ENCODE measurements at places on chromosomes 5 and 9.

DNA sequence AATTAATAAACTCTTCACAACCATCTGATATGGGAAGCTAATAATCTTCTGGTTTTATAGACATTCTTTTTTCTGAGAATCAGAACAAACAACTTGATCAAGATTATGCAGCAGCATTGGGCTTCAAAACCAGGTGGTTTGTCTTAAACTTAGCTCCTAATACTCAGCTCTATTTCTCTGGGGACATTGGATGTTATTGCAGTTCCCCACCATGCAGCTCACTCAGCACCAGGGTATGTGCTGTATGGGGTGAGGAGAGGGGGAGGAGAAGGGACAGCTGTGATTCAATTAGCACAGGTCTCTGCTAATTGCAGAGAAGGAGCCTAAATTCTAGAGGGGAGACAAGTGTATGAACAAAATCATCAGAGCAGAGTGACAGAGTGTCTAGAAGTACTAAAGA is 210.7 kb upstream of the TNC start:
- no peak for DNase-seq

- DNase-seq, result no peak
Measured at GRCh38 chr5:124572971-124573370, 173.5 kb downstream of the ZNF608 start.

- no peak for DNase-seq
Measured at GRCh38 chr9:90767523-90768100, 34.0 kb upstream of the SYK start.

DNA sequence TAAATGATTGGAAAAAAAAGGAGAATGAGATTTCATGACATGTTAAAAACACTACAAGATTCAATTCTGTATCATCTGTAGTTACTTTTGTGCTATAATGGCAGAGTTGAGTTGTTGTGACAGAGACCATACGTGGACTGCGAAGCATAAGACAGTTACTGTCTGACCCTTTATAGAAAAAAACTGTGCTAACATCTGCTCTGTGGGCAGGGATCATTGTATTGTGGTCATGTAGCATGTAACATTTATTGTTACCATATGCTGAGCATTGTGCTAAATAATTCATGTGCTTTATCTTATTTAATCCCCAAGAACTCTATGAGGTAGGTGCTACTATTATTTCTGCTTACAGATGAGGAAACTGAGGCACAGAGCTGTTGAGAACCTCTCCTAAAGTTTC is 147.3 kb upstream of the HMHB1 start:
- DNase-seq, result no peak

GRCh38 chr5:168740092-168740800 is 161.1 kb upstream of the PANK3 start:
- no peak for DNase-seq

GRCh38 chr5:33938507-33938796 is 2.3 kb downstream of the RXFP3 start:
- DNase-seq, result no peak

GRCh38 chr5:59674763-59675162 is 218.8 kb downstream of the PDE4D start:
- no peak for DNase-seq

GRCh38 chr5:177066224-177066623 is 20.5 kb upstream of the FGFR4 start:
- no peak for DNase-seq

DNA sequence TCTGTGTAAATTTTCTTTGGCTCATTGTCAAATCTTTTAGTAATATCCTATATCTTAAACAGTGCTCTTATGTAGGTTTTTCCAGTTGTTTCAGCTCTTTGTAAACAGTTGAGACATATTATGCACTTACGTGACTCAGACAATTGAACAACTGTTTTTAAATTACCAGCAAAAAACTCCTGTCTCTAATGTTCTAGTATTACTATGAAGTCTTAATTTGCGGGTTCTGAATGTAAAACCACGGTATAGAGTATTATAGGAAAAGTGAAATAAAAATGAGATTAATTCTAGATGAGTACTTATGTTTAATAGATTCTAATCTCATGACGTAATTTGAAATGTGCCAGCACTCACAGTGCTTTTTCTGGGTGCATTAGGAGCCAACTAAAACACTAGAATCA is 136.0 kb downstream of the GDNF start:
- DNase-seq, result no peak

GRCh38 chr5:76351577-76351976 is 51.5 kb upstream of the IQGAP2 start:
- DNase-seq, result no peak

DNA sequence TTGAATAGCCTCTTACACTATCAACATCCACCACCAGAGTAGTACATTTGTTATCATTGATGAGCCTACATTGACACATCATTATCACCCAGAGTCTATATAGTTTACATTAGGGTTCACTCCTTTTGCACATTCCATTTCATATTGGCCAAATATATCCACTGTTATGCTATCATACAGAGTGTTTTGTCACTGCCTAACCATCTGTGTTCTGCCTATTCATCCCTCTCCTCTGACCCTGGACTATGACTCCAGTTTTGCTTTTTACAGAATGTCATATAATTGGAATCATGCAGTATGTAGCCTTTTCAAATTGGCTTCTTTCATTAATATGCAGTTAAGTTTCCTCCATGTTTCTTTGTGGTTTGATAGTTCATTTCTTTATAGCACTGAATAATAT is 904.7 kb downstream of the TLE1 start:
- DNase-seq, result no peak

- DNase-seq, result no peak
Measured at GRCh38 chr9:110744715-110745384, 76.3 kb downstream of the MUSK start.

DNA sequence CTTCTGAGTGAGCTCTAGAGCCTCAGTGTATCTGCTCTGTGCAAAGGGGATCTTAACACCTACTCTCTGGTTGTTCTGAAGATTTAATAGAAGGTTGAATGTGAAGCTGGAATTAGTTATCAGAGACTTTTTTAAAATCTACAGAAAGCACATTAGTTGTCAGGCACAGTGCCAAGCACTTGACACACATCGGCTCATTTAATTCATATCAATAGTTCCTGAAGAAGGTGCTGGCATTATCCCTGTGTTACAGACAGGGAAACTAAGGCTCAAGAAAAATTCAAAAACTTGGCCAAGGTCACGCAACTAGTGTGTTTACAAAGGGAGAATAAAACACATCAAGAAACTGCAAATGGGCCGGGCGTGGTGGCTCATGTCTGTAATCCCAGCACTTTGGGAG is 80.2 kb downstream of the FGF18 start:
- no peak for DNase-seq

GRCh38 chr9:136537896-136538598 is 7.8 kb downstream of the NOTCH1 start:
- DNase-seq, result no peak

DNA sequence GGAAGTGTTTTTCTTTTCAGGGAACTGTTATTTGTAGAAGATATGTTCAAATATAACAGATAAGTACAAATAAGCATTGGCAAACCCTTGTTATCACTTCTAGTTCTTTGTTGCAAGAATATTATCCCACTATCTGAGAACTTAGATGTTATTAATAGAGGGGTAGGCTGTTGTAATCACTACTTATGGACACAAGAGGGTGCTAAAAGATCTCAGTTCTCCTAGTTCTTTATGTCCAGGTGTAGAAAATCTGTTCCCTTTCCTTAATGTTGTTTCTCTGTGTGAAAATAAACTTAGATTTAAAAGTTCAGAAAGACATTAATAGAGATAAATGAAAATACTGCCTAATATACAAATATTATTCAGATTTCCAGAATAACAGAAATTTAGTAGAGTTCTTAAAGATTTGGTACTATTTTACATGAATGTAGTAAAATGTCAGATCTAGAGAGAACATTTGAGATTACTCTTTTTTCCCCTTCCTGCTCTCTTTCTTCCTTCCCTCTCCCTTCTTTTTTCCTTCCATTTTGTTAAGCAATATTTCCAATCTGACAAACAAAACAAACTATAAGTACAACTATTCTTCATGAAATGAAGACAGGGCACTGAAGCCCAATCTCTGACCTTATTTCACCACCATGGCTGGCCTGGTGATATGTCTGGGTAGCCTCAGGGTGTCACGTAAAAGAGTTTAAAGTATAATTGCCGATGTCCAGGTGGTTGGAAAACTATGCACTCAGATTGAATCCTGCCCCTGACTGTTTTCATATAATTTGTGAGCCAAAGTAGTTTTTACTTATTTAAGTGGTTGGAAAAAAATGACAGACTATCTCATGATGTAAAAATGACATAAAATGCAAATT is 43.6 kb upstream of the C5orf46 start:
- DNase-seq, result no peak

DNA sequence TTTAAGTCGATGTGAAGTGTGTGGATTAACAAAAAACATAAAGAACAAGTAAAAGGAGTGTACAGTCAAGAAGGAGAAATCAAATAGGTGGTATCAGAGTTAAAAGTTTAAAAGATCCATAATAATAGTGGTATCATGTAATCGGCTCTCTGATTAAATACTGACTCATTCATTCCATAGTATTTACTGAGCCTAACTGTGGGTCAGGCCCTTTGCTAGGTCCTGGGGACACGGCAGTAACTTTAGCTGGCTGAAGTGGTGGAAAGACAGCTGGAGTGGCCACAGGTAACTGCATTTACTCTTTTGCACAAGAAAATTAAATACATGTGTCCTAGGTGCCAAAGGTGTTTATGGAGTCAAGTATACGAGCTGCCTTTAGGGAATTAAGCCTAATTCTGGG is 124.0 kb downstream of the GNAQ start:
- no peak for DNase-seq

DNA sequence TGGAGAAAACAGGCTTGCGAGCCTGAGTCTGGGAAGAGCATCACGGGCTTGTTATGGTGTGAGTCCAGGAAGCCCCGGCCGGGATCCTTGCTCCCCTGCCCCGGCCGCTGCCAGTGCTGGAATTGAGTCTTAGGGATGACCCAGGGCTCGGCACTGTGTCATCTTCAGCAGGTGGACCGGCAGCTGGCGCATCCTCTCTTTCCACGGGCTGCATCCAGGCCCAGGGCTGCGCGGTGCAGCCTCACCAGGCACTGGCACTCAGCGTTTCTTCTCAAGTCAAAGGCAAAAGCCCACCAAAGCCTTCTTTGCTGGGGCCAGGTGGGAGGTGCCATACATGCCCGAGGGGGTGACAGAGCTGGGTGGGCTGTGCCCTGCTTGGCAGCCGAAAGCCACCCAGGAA is 46.6 kb downstream of the COL5A1 start:
- no peak for DNase-seq

GRCh38 chr5:158848634-158849033 is 251.1 kb downstream of the EBF1 start:
- DNase-seq, result no peak

- DNase-seq, result no peak
Measured at GRCh38 chr5:8386719-8387288, 517.9 kb downstream of the MTRR start.

DNA sequence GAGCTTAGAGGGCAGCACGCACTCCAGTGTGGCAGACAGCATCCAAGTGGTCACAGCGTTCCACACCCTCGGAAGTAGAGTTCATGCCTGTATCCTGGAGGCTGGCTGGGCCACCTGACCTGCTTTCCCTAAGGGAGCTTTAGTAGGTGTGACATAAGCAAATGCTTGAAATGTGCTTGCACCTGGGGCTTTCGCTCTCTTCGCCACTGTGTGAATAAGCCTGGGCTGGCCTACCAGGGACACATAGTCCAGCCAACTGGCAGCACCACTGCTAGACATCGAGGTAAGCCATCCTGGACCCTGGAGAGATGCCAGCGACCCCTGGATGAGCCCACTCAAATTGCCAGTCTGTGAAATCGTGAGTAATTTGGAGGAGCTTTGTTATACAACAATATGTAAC is 24.9 kb upstream of the IRX4 start:
- no peak for DNase-seq

DNA sequence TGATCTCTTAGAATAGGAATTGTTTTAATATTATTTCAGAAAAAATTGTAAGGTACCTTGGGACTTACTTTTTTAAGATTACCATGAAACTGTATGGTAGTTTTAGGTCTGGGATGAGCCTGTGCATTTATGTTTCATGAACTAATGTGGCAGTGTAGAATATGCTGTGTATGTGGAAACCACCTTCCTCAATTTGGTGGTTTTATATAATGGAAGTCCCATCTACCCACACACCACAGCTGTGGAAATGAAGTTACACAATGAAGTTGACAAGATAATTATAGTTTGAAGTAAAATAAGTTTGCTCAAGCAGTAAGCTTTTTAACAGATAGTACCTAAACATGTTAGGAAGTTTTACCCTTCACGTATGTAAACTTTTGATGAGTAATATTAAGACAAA is 24.4 kb downstream of the WDR36 start:
- DNase-seq, result no peak

DNA sequence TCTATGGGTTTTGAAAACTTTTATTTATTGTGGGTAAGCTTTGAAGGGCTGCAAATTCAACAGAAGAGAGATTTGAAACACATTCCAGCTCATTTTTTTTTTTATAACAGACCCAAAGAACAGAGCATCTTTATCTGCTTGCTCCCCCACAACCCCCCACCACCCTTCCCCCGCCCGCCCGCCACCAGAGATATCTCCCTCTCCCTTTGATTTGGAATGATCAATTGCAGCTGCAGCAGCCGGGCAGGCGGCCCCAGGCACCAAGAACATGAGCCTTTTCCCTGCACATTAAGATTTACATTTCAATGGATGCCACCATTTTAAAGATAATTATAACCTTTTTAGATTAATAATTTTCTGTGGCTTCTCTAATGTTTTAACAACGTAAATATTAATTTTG is 510.9 kb downstream of the ZNF608 start:
- DNase-seq, result no peak

GRCh38 chr9:119304555-119304954 is 64.7 kb downstream of the BRINP1 start:
- DNase-seq, result no peak

- no peak for DNase-seq
Measured at GRCh38 chr5:91103353-91104061, 279.6 kb downstream of the ARRDC3 start.

Measured in activated naive CD4-positive, alpha-beta T cell treated with anti-CD3 and anti-CD28 coated beads, Interleukin-2, amount 10 ng/mL, durations not matched to agents 7 days and 5 days (primary cell).